ENCODE measurements at places on chromosomes 3 and 15. TPM values are rescaled to one million over a fixed set of nuclear protein-coding genes. Genes with fewer than 3 reads are reported as not detected.

The GOLGA8J gene
- 0.41 TPM for total RNA-seq

The PAK6 gene
- 8.2 TPM for total RNA-seq

The TICRR gene
- 0.08 TPM for total RNA-seq

The BNC1 gene
- total RNA-seq, result 0.11 TPM

The JMJD7 gene
- total RNA-seq, result 12.1 TPM

The GPR62 gene
- total RNA-seq, result 0.16 TPM

The SCAP gene
- total RNA-seq, result 43.1 TPM

The GDPGP1 gene
- total RNA-seq, result 15.5 TPM

The IL5RA gene
- total RNA-seq, result not detected

The THAP10 gene
- total RNA-seq, result 5.6 TPM

The SPTSSB gene
- 0.25 TPM for total RNA-seq

The RBM5 gene
- total RNA-seq, result 58.4 TPM

The CACNA1D gene
- 1.1 TPM for total RNA-seq

The CRBN gene
- 53.8 TPM for total RNA-seq

The MYEF2 gene
- total RNA-seq, result 11.9 TPM

The UBAP1L gene
- total RNA-seq, result 1.8 TPM

Data from left ventricle myocardium inferior (tissue), 1 donor.